ENCODE measurements at places on chromosomes 6 and 20.

- no peak for DNase-seq
Measured at GRCh38 chr20:54146672-54147071, 27.1 kb downstream of the CYP24A1 start.

- peak; percentile 68 for DNase-seq
Measured at GRCh38 chr6:43075670-43076463, at the start of gene PTK7. Gene PTK7 (plus strand): TSS chr6:43076314. CDS start chr6:43076489, 175 bp downstream.

- DNase-seq: no peak
Measured at GRCh38 chr6:107985701-107986100, 27.7 kb upstream of the SEC63 start.

- DNase-seq: peak; percentile 48
Measured at GRCh38 chr6:41442800-41443501, 103.2 kb upstream of the FOXP4 start.

GRCh38 chr6:38493931-38494547 is 145.7 kb downstream of the BTBD9 start:
- peak; percentile 67 for DNase-seq

DNA sequence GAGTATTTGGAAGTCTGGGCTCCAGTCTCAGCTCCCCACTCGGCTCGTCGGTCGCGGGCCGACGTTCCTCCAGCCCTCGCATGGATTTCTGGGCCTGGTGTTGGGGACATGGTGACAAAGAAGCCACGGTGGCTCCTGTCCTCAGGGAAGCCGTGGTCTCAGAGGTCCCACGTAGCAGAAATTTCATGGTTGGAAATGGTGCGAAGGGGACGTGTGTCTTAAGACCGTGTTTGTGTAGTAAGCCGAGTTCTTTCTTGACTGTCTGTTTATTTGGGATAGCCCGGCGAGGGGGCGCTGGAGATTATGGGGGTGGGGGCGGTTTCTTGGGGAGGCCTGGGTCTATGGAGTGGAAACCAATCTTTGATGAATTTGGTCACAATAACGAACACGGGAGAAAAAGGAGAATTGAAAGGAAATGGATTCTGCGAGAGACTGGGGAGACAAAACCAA is 23.5 kb upstream of the MAP3K7 start:
- peak; percentile 53 for DNase-seq

GRCh38 chr6:150143516-150144293 is 861 bp downstream of the PPP1R14C start:
- DNase-seq: no peak

GRCh38 chr6:35295521-35296315 is 1.9 kb upstream of the DEF6 start:
- DNase-seq: no peak

DNA sequence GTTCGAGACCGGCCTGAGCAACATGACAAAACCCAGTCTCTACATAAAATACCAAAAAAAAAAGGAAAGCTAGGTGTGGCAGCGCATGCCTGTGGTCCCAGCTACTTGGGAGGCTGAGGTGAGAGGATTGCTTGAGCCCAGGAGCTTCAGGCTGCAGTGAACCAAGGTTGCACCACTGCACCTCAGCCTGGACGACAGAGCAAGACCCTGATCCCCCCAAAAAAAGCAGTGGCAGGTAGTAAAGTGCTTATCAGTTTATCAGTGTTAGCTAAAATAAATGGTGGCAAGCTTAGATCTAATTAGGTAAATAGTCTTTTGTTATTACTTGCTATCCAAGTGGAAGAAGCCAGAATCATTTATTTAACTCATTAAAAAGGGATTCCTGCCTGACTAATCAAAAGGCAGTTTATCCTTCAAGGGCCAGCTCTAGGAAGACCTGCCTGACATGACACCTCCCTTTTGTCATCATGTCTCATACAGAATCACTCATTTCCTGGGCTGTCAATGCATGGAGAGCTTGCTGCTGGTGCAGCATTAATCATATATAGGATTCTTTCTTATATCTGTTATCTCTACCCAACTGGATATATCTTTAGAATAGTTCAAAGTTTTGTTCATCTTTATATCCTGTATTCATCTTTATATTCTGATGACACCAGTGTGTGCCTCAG is 9.6 kb downstream of the DSTN start:
- DNase-seq: no peak

GRCh38 chr20:24877652-24878051 is 71.4 kb upstream of the CST7 start:
- DNase-seq: no peak

- no peak for DNase-seq
Measured at GRCh38 chr20:13101276-13101675, 92.5 kb downstream of the SPTLC3 start.

DNA sequence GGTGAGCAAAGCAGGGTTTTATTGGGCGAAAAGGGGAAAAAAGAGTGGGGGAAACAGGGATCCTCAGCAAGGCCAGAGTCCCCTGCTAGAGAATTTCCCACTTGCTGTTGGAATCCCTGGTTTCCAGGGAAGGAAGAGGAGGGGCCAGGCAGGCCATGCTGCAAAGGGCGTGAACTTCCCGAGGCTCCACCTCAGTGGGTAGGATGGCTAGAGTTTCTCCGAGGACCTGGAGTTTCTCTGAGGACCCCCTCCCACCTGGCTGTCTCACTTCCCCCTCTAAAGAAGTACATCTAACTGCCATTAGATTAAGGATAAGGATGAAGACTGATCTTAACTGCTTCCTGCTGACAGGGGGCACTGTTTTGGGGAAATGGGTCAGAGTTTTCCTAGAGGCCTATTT is 1239.3 kb upstream of the GJE1 start:
- no peak for DNase-seq

- no peak for DNase-seq
Measured at GRCh38 chr20:50101281-50101680, 11.7 kb downstream of the UBE2V1 start.

DNA sequence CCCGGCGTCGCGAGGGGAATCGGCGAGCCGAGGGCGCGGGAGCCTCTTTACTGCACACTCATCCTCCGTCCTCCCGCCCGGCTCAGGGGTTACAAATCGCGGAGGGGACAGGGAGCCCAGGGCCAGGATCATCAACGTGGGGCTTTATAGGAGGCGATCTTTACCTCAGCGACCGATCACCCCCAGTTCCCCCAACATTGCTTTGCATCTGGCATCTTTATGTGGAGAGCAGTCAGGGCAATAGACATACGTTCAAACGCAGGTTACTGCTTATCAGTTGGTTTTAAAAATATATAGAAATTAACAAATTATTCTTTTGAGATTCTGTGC is 634 bp downstream of the HSF2 start:
- peak; percentile 7 for DNase-seq

DNA sequence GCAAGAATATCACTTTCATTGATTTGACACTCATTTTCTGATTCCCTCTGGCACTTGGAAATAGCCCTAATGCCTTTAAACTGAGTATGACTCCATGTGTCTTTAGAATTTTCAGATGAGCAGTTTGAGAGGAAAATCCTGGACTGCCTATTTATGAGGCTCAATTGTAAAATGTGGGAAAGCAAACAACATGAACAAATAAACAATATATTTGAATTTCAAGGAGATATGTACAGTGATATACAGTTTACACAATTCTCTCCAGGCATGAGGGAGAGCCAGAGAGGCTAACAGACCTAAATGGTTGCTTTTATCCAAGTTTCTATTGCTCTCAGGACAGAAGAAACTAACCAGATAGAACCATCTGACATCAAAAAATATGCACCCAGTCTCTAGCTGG is 748.2 kb upstream of the NRSN1 start:
- DNase-seq: no peak

- no peak for DNase-seq
Measured at GRCh38 chr6:26459023-26459810, 1.5 kb downstream of the BTN2A1 start.

DNA sequence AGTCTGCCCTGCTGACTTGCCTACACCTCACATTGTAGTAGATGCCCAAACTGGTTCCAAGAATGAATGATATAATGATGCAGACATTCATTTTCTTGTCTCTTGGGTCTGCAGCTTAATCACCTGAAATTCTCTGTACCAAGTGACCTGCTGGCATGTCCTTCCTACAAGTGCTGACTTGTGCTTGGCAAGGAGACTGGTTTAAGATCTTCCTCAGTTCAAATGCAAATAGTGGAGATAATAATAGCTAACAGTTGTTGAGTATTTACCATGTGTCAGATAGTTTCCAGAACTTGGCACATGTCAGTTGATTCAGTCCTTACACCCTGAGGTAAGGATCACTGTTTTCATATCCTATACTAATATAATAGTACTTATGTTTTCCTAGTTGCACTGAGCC is 223.4 kb downstream of the SLC24A3 start:
- DNase-seq: no peak

DNA sequence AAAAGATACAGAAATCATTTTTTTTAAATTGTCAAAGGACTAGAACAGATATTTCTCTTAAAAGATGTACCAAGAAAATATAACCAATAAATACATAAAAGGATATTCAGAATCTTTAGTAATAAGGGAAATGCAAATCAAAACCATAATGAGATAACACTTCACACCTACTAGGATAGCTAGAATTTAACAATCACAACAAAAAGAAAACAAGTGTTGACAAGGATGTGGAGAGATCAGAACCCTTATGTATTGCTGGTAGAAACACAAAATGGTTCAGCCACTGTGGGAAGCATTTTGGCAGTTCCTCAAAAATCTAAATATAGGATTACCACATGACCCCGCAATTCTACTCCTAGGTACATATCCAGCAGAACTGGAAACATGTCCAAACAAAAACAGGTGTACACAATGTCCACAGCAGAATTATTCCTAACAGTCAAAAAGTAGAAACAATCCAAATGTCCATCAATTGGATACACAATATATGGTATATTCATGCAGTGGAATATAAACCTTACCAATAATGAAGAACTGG is 211.0 kb downstream of the LRFN2 start:
- DNase-seq: no peak

GRCh38 chr6:17565399-17565798 is 34.7 kb upstream of the FAM8A1 start:
- no peak for DNase-seq

DNA sequence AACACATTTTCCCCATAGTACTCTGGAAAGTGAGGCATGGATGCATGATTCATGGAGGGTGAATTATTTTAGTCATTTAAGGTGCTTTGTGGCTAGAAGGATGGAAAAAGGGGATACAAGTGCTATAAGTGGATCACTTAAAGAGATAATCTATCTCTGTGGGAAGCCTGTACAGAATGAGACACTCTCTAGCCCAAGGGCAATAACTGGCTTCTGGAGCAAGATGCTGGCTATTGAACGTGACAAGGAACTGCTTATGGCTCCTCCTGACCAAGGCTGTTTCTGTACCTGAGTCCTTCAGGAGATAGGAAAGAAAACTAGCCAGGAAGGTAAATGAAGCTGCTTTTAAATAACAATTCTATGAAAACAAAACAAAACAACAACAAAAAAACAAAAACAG is 590.7 kb downstream of the EYS start:
- peak; percentile 9 for DNase-seq

Data from NCI-H524 (cell line).